ENCODE measurements at places on chromosomes 13 and 19.

DNA sequence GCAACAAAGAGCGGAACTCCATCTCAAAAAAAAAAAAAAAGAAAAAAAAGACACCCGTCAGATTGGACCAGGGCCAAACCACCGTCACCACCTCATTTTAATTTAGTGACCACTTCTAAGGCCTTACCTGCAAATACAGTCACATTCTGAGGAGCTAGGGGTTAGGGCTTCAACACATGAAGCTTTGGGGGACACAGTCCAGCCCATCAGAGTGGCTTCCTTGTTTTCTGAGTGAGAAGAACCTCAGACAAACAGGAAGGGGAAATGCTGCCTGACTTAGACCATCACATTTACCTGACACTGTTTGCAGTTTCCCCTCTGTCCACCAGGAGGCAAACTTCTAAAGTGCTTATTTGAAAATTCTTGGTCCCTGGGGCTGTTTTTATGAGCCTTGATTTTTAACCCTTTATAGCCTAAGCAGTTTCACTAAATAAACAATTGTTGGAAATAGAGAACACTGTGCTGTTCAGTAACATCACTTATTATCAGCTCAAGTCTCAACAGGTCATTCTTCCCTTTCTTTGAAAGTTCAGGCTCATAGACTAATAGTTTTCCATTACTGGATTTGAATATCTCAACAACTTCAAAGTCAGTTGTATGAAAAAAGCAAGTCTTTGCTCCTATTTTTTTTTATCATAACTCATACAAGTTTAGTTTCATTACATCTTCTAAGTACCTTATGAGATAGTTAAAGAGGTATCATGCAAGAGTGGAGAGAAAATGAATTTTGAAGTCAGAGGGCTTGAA is 74.9 kb upstream of the WASF3 start:
- DNase-seq = peak; percentile 64

DNA sequence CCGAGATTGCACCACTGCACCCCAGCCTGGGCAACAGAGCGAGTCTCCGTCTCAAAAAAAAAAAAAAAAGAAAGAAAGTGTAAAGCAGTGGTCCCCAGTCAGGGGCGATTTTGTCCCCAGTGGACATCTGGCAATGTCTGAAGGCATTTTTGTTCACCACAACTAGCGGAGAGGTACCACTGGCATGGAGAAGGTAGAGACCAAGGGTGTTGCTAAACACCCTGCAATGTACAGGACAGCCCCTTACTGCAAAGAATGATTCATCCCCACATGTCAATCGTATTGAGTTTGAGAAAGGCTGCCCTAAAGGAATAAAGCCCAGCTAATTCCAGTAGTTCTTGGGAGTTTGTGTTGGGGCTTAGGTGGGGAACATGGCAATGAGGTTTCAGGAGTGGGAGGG is 38.7 kb downstream of the CYP4F2 start:
- DNase-seq = no peak

- no peak for DNase-seq
Observed at GRCh38 chr19:37930416-37930815, 23.4 kb downstream of the SIPA1L3 start.

GRCh38 chr19:29966588-29967249 is 24.7 kb downstream of the URI1 start:
- no peak for DNase-seq

DNA sequence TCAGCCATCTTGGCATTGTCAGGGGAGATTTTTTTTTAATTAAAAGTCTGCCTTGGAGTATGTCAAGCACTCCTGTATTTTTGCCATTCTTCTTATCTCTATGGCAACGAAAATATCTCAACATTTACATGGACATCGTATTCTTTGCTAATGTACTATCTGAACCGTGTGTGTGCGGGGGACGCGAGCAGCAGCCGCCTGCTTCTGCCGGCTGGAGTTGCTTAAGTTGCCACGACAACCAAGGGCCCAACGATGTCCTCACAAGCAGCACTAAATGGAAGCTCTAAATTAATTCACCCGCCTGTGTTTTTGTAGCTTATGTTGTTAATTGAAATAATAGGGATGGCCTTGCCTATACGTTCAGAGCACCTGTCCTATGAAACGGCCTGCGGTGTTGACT is 309.5 kb downstream of the TEX29 start:
- DNase-seq = no peak

GRCh38 chr19:40608957-40609356 is 7.8 kb downstream of the LTBP4 start:
- no peak for DNase-seq

DNA sequence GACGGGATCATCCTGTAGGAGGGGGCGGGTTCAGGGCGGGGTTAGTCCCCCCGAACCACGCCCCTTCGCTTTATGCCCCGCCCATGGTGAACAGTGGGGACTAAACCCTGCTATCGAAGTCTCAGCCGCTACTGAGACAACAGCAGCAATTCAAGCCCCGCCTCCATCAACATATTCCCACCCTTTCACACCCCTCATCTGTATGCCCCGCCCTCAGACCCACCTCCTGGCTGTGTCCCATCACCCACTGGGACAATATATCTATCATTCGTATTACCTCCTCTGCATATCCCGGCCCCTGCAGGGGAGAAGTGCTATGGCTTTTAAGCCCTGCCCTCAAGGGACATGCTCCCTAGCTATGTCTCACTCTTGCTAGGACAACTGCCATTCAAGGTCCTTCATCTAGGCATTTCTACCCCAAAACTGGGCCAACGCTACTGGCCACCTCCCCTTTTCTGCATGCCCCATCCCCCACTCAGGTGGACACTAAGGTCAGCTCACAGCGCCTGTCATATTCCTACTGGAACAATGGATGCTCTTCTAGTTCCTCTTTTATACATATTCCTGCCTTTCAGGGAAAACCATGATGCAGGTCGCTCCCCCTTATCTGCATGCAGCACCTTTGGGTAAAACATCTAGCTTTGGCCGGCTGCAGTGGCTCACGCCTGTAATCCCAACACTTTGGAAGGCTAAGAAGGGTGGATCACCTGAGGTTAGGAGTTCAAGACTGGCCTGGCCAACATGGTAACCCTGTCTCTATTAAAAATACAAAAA is 11.9 kb downstream of the LRFN1 start:
- no peak for DNase-seq

DNA sequence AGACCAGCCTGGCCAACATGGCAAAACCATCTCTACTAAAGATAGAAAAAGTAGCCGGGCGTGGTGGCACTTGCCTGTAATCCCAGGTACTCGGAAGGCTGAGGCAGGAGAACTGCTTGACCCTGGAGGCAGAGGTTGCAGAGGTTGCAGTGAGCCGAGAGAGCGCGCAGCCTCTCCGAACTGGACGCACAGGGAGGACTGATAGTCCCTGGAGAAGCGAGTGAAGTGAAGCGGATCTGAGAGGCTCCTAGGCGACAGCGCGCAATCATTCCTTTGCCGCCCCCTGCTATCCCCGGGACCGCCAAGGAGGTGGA is 233 bp downstream of the ZNF561 start:
- no peak for DNase-seq

- DNase-seq = no peak
Observed at GRCh38 chr13:29522044-29522685, 73.3 kb downstream of the SLC7A1 start.

GRCh38 chr19:7645656-7646425 is 8.9 kb downstream of the STXBP2 start:
- no peak for DNase-seq

DNA sequence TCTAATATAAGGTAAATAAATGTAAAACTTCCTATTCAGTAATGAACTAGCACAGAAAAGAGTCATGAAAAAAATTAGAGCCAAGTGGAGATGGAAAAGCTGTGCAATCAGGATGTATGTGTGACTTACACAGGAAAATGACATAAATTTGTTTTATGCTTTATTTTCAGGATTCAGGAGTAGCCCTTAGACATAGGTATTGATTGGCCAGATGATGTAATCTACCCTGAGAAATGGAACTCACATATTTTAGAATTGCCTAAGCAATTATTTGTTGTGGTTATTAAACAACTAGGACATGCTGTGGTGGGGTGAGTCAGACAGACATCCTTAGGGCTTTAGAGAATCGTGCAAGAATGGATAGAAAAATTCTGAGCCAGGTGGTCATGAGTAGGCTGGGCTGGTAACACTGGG is 110.6 kb downstream of the PCDH9 start:
- DNase-seq = peak; percentile 27

- no peak for DNase-seq
Observed at GRCh38 chr13:21175656-21176214, 617 bp downstream of the SKA3 start.

DNA sequence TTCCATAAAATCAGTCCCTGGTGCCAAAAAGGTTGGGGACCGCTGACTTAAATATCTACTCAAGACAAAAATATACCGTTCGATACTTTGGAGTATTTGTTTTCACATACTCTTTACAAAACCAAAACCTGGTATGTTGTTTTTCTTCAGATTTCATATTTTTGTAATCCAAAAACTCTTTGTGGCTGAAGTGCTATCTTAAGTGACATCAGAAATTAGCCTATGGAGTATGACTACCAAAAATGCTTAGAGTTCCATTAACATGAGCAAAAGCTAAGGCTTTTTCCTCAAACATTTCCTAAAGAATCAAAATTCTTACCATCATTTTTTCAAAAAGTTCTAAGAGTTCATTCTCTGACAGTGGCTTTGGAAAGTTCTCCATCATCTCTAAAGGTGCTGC is 52.0 kb downstream of the DIAPH3 start:
- no peak for DNase-seq

DNA sequence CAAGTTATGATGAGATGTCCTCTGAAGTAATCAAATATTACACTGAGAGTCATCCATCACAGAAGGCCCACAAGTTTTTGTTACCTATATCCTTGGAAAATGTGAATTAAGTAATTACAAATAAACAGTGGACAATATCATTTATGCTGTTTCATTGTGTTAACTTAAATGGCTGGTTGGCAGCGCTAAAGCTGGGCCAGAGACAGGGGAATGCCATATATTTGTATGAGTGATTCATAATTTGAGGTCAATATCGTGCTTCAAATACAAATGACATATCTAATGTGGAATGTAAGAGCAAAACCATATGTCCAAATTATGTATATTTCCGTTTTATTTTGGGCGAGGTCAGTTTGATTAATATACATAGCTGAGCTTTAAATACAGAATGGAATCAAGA is 1556.2 kb downstream of the SLITRK5 start:
- DNase-seq = peak; percentile 6

GRCh38 chr13:75369981-75370380 is 112.0 kb downstream of the TBC1D4 start:
- no peak for DNase-seq

GRCh38 chr19:45767881-45768654 is 984 bp downstream of the SIX5 start:
- no peak for DNase-seq

- DNase-seq = no peak
Observed at GRCh38 chr13:79404985-79405384, 1.1 kb downstream of the RBM26 start.

GRCh38 chr13:56066321-56066720 is 1074.4 kb upstream of the PRR20A start:
- no peak for DNase-seq

- no peak for DNase-seq
Observed at GRCh38 chr19:57620673-57621348, 6.8 kb downstream of the ZNF134 start.

GRCh38 chr19:34994643-34995541 is 5.2 kb upstream of the GRAMD1A start:
- DNase-seq = no peak

- DNase-seq = no peak
Observed at GRCh38 chr13:97905517-97905916, 48.0 kb upstream of the IPO5 start.

- no peak for DNase-seq
Observed at GRCh38 chr13:113939129-113939943, 34.5 kb downstream of the C13orf46 start.

GRCh38 chr13:107006661-107007060 is 438.7 kb upstream of the ARGLU1 start:
- DNase-seq = no peak

DNA sequence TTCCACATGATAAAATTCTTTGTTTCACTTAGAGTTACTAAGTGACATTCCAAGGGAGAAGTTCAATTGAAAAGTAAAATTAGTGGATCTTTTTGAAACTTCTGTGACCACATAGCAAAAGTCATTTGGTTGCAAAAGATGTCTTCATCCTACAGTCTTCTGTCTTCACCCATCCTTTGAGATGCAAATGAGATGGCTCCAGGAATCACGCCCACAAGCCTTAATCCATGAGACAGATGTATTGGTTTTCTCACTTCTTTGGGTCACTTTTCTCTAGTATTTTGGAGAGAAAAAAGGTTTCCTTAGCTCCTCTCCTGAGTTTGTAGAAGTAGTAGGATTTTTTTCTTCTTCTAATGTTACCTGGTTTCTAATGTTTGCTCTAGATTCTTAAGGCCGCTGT is 259.5 kb upstream of the SLC10A2 start:
- DNase-seq = no peak

DNA sequence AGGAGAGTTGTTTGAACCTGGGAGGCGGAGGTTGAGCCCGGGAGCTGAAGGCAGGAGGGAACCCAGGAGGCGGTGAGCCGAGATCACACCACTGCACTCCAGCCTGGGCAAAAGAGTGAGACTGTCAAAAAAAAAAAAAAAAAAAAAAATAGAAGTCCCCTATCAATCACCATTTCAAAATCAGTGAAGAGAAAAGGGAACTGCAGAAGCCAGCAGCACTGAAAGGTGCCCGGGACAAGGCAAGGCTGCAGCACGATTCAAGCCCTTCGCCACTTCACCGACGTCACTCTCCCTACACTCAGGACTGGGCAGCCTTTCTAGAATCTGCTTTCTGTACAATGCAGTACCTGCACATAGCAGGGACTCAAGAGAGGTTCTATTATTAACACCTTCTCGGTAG is 21.9 kb upstream of the USP12 start:
- DNase-seq = no peak

DNA sequence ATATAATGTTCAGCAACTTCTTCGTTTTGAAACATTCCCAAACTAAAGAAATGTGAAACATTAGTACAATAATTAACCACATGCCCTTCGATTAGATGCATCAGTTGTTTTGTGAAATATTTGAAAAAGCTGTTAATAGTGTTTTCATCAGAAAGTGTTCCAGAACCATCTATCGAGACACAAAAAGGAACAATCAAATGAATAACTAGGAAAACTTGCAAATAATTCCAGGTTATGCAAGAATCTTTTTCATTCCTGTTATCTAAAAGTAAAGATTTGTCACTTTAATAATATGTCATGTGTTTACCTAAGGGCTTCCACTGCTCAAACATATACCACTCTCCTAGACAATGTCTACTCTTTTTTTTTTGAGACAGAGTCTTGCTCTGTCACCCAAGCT is 904.2 kb upstream of the MIR17HG start:
- DNase-seq = no peak

- DNase-seq = no peak
Observed at GRCh38 chr13:102580552-102581169, 16.1 kb upstream of the TPP2 start.

- DNase-seq = no peak
Observed at GRCh38 chr19:48858984-48859710, 9.3 kb downstream of the PLEKHA4 start.

DNA sequence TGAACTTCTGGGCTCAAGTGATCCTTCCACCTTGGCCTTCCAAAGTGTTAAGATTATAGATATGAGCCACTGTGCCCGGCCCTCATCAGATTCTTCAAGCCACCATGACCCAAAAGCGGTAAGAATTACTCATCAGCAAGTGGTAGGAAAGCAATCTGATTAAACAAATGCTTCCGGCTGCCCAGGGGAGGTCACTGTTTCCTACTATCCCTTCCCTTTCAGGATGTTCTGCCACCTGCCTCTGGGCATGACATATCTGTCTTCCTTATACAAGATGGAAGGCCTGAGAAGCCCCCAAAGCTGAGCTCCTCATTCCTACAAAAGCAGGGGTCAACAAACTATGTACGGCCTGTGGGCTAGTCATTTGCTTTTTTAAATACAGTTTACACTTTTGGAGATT is 7.0 kb downstream of the ABHD8 start:
- peak; percentile 71 for DNase-seq

Measured in HTR-8/SVneo (cell line).